ENCODE measurements at places on chromosomes 11 and 22.

GRCh38 chr22:46917771-46918101 lies 155.3 kb downstream of the TBC1D22A start:
- no peak for DNase-seq

- DNase-seq, result no peak
These were observed 754.6 kb downstream of the TBC1D22A start for GRCh38 chr22:47517062-47517461.

- no peak for DNase-seq
These were observed 58.7 kb upstream of the TNRC6B start for GRCh38 chr22:40118979-40119378.

GRCh38 chr11:69202511-69203221 lies 46.9 kb downstream of the SMIM38 start:
- no peak for DNase-seq

DNA sequence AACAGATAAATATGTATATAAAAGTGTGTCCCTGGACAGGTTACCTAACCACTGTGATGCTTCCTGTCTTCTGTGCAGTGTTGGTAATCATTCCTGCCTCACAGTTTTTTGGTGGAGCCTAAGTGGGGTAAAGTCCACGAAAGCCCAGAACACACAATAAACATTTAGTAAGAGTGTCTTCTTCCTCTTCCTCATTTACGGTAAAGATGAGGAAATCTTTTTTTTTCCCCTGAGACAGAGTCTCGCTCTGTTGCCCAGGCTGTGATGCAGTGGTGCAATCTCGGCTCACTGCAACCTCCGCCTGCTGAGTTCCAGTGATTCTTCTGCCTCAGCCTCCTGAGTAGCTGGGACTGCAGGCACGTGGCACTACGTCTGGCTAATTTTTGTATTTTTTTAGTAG lies 117.1 kb downstream of the LDLRAD3 start:
- no peak for DNase-seq

DNA sequence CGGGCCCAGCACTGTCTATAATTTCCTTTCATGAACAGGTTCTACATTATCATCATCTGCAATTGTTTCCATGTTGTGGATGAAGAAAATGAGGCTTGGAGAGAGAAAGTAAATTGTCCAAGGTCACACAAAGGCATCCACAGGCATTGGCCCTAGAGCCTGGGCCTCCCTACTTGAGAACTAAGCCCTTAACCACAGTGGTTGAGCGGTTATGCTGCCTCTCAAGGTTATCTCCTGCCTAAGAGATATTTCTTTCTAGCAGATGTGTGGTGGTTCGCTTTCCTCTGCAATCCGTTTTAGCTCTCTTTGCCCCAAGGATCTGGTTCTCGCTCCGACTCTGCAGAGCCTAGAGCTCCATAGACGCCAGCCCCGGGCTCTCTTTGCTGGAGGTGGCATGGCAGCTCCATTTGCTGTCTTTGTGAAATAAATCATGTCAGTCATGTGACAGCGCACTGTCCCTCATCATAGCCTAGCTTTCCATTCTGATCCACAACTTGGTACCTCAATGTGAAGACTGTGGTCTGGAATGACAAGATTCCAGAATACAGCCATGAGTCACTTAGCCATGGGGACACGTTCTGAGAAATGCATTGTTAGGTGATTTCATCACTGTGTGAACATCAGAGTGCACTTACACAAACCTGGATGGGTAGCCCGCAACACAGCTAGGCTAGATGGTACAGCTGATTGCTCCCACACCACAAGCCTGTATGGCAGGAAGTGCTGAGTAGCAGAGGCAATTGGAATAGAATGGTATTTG lies 27.2 kb downstream of the RPS6KA4 start:
- DNase-seq, result peak; percentile 63

DNA sequence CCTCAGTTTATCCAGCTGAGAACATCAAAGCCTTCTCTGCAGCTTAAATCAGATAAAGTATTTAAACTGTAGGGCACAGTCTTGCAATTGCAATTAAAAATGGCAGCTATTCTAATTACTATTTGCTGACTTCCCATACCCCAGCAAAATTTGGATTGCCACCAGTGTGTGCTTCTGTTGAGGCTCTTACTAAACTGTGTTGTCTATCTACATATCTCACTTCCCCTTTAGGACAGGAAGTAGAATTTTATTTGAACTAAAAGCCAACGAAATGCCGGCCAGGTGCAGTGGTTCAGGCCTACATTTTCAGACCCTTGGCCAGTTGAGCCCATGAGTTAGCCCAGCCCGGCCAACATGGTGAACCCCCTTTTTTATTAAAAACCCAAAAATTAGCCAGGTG lies 7.1 kb downstream of the SAA4 start:
- DNase-seq, result no peak

GRCh38 chr11:72333661-72334060 lies 89.7 kb upstream of the PHOX2A start:
- no peak for DNase-seq
